Activated CD4-positive, alpha-beta memory T cell treated with anti-CD3 and anti-CD28 coated beads, Interleukin-2, amount 10 ng/mL, durations not matched to agents 7 days and 5 days (primary cell): ENCODE measurements at places on chromosomes 7 and 10.

GRCh38 chr10:126674741-126675515, 4.4 kb upstream of the C10orf90 start:
- H3K4me3 ChIP-seq = no peak overlapping the region
- DNase-seq = no peak
- no peaks in the 10 kb centered on the region for H3K4me1 ChIP-seq
- H3K27me3 ChIP-seq = no peaks in the 10 kb centered on the region

DNA sequence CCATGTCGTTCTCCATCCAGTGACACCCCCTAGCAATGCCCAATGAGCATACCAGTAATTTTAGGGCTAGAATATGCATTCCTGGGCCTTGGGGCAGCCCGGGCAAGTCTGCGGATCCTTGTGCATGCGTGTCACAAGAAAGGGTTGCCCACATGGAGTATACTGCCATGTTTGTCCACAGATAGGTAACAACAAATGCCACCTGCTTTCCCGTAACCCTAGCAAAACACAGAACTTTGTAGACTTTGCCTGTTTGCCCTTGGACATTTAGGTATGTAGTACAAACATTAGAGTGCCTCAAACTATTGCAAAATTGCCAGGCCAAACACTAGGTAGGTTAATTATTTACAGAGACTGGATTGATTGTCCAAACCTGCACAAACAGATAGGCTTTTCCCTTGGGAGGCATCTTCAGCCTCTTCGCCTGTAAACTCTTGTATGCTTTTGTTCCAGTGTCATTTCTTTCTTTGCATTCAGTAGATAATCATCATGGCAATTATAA, 117.0 kb downstream of the ADCY1 start:
- no peak for DNase-seq
- H3K27ac ChIP-seq = no peak overlapping the region
- no peak overlapping the region for H3K4me3 ChIP-seq
- peaks cover 4% of the 10 kb centered on the region for H3K4me1 ChIP-seq
- no peaks in the 10 kb centered on the region for H3K36me3 ChIP-seq

DNA sequence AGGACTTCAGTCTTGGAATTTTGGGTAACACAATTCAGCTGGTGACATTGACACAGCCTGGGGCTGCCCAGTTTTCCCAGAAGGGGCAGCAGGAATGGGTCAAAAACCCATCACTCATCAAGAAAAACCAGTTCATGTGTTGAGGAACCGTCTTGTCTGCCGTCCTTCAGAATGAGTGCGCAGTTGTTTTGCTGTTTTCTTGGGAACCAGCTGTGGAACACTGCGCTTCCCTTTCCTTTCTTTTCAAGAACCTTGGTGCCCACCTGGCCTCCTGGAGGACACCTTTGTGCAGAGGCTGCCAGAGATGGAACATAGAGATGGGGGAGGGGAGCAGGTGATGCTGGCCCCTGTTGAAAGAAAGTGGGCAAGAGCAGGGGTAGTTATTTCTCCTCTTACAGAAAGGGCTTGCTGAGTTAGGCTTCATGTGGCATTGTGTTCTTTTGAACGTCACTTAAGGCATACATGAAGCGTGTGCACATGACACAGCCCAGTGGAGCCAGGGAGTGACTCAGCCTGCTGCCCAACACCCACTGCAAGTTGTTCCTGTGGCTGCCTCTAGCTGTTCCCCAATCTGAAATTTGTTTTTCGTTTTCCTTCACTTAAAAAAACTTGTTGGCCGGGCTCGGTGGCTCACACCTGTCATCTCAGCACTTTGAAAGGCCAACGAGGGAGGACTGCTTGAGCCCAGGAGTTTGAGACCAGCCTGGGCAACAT, 87.4 kb upstream of the TNS3 start:
- H3K27me3 ChIP-seq = no peaks in the 10 kb centered on the region
- H3K27ac ChIP-seq = no peak overlapping the region
- DNase-seq = no peak
- no peak overlapping the region for H3K4me3 ChIP-seq
- H3K4me1 ChIP-seq = no peaks in the 10 kb centered on the region

- no peak overlapping the region for H3K27ac ChIP-seq
- no peaks in the 10 kb centered on the region for H3K27me3 ChIP-seq
- DNase-seq = peak; percentile 22
Observed at GRCh38 chr10:74799721-74800221, 26.6 kb upstream of the KAT6B start.

GRCh38 chr10:26739071-26739631, 41.6 kb downstream of the PDSS1 start:
- H3K27ac ChIP-seq = peak overlapping the region; percentile 90
- peak overlapping the region; percentile 38 for H3K4me3 ChIP-seq
- peak; percentile 47 for DNase-seq
- H3K4me1 ChIP-seq = peaks cover 80% of the 10 kb centered on the region
- H3K27me3 ChIP-seq = no peaks in the 10 kb centered on the region
- peaks cover 80% of the 10 kb centered on the region for H3K36me3 ChIP-seq

DNA sequence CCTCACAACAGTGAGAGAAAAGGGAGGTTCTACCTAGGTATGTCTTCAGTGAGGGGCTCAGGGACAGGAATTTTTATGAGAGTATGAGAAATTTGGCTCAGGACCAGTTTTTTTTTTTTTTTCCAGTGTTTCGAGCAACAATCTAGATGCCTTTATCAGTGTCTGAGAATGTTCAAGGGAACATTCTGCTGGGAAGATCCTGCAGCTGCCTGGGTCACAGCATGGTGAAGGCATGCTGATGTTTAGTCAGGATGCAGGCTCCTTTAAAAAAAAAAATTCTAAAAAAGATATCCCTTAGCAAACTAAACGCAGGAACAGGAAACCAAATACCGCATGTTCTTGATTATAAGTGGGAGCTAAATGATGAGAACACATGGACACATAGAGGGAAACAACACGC, 31.0 kb downstream of the SBDS start:
- no peaks in the 10 kb centered on the region for H3K4me1 ChIP-seq
- H3K36me3 ChIP-seq = peaks cover 10% of the 10 kb centered on the region
- no peak for DNase-seq
- no peaks in the 10 kb centered on the region for H3K27me3 ChIP-seq
- no peak overlapping the region for H3K4me3 ChIP-seq
- H3K27ac ChIP-seq = no peak overlapping the region

- no peak overlapping the region for H3K27ac ChIP-seq
- no peaks in the 10 kb centered on the region for H3K36me3 ChIP-seq
- H3K27me3 ChIP-seq = peaks cover 10% of the 10 kb centered on the region
- H3K4me3 ChIP-seq = no peak overlapping the region
- DNase-seq = no peak
Observed at GRCh38 chr7:37537439-37537838, 88.8 kb upstream of the ELMO1 start.

DNA sequence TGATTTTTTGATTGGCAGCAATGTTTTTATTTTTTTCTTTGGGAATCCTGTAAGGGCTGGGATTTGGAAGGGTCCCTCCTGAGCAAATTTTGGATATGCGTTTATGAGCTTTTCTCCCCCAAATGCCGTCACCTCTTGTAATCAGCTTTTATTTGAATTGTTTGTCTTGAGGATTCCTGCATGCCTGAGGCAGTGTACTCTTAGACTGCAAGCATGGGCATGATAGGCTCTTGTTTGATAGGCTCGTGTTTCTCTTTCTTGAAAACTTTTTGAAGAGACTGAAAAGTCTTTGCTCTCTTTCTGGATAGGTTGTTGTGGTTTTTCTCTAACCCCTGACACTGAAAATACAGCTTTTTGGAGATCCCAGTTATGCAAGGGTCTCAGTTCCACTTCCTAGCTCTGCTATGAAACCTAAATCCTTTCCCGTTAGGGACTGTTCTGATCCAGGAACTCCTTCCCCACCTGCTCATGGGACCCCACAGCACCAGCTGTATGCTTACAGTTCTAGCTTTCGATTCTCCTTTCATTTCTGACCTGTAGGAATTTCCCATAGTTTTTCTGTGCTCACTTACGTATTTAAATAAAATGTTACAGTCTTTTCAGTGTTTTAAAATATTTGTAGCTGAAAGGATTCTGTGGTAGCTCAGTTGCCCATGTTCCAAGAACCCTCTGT, 17.2 kb downstream of the TSPAN13 start:
- no peaks in the 10 kb centered on the region for H3K36me3 ChIP-seq
- H3K27me3 ChIP-seq = peaks cover 6% of the 10 kb centered on the region
- DNase-seq = no peak
- H3K27ac ChIP-seq = no peak overlapping the region
- H3K4me1 ChIP-seq = no peaks in the 10 kb centered on the region

- no peak overlapping the region for H3K27ac ChIP-seq
- H3K4me3 ChIP-seq = no peak overlapping the region
- no peaks in the 10 kb centered on the region for H3K27me3 ChIP-seq
- no peaks in the 10 kb centered on the region for H3K36me3 ChIP-seq
Observed at GRCh38 chr10:86244297-86245014, 122.1 kb downstream of the GRID1 start.

DNA sequence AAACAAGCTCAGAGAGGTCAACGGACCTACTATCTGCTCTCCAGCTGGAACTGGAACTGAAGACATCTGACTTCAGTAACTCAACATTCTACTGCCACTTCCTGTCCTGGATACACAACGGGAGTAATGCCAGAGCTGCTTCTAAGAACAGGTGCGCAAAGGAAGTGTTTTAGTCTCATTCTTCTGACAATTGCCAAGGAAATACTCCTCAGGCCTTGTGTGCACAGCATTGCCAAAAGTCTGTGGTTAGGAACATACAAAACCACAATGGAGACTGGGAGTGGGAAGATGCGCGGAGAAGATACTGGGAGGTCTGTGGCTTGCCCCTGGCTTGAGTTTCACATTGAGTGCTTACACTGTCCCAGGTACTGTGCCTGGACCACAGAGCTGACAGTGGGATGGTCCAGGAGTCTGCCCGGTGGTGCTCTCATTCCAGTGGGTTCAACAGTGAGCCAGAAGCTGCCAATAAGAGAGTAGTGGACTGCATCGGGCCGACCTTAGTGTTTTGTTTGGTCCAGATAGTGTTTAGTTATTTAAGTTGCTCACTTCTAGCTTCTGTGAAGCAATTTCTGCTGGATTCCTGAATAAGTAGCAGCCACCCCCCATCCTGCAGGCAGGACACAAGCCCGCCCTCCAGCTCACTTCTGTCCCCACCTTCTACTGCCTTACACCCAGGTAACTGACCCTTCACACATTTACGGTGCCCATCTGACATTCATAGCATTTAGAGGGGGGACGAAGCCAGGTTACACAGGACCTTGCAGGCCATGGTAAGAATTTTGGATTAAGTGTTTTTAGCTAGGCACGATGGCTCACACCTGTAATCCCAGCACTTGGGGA, 10.3 kb downstream of the TBL2 start:
- H3K4me1 ChIP-seq = peaks cover 29% of the 10 kb centered on the region
- H3K27me3 ChIP-seq = no peaks in the 10 kb centered on the region
- H3K36me3 ChIP-seq = peaks cover 33% of the 10 kb centered on the region
- no peak overlapping the region for H3K4me3 ChIP-seq
- peak overlapping the region; percentile 11 for H3K27ac ChIP-seq
- DNase-seq = no peak

DNA sequence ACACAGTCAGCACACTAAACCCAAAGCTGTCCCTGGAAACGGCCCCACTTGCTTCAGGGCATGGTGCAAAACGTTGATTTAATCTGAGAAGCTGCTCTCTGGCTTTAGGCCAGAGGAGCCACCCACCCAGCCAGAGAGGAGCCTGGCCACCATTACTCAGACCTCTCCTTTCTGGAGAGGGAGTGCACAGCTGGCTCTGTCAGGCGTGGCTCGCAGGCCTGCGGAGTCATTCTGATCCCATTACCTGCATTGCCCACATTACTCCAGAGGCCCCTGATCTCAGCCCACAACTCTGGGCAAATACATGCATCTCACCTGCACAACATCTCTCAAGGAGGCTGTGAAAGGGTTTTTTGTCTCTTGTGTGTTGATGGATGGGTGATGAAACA, 370.0 kb upstream of the IGFBP3 start:
- H3K4me1 ChIP-seq = no peaks in the 10 kb centered on the region
- H3K27me3 ChIP-seq = no peaks in the 10 kb centered on the region
- DNase-seq = no peak
- no peaks in the 10 kb centered on the region for H3K36me3 ChIP-seq

DNA sequence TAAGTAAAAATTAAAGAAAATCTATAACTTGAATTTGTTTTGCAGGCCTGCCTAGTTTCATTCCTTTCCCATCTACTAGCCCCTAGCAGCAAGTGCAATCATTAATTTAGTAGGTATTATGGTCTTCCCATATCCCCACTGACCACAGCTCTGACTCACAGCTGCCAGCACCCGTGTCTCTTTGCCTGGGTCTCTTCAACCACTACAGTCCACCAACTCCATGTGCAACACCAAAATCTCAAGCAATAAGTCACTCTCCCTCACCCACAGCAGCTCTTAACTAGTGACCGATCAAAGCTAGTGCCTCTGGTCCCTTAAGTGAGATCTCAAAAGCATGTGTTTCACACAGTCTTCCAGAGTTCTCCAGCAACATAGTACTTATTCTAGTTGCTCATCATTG, 26.0 kb upstream of the THSD7A start:
- DNase-seq = no peak
- H3K4me3 ChIP-seq = no peak overlapping the region
- H3K27ac ChIP-seq = no peak overlapping the region
- H3K4me1 ChIP-seq = no peaks in the 10 kb centered on the region

DNA sequence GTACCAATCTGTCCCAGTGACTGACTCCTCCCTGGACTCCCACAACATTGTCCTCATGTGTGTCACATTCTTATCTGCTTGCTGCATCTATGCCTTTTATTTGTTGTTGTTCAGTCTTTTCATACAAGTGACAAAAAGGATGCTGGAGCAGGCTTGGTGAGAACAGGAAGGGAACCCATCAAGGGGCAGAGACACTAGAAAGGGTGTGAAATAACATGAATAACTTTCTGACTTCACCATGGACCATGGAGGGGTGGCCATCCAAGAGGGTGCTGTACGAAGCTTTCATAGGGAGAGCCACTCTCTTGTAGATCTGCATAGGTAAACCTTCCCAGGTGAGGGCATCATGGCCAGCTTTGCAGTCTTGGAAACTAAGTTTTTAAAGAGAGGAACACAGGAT, 14.5 kb downstream of the GIMAP8 start:
- H3K4me3 ChIP-seq = no peak overlapping the region
- no peak overlapping the region for H3K27ac ChIP-seq
- H3K4me1 ChIP-seq = peaks cover 68% of the 10 kb centered on the region
- no peak for DNase-seq

GRCh38 chr10:32148864-32149251, 92.6 kb upstream of the KIF5B start:
- no peaks in the 10 kb centered on the region for H3K27me3 ChIP-seq
- H3K36me3 ChIP-seq = peaks cover 10% of the 10 kb centered on the region
- peaks cover 44% of the 10 kb centered on the region for H3K4me1 ChIP-seq
- peak overlapping the region; percentile 83 for H3K27ac ChIP-seq
- DNase-seq = no peak
- no peak overlapping the region for H3K4me3 ChIP-seq

GRCh38 chr10:21399392-21400035, 126.0 kb downstream of the SKIDA1 start:
- no peaks in the 10 kb centered on the region for H3K4me1 ChIP-seq
- H3K27ac ChIP-seq = no peak overlapping the region
- H3K27me3 ChIP-seq = no peaks in the 10 kb centered on the region
- no peak for DNase-seq
- H3K4me3 ChIP-seq = no peak overlapping the region

GRCh38 chr7:157784979-157785441, 448.2 kb downstream of the DNAJB6 start:
- no peaks in the 10 kb centered on the region for H3K4me1 ChIP-seq
- no peaks in the 10 kb centered on the region for H3K27me3 ChIP-seq
- H3K36me3 ChIP-seq = no peaks in the 10 kb centered on the region
- no peak for DNase-seq
- no peak overlapping the region for H3K27ac ChIP-seq

- no peaks in the 10 kb centered on the region for H3K36me3 ChIP-seq
- H3K27ac ChIP-seq = no peak overlapping the region
- no peaks in the 10 kb centered on the region for H3K4me1 ChIP-seq
- H3K4me3 ChIP-seq = no peak overlapping the region
- H3K27me3 ChIP-seq = no peaks in the 10 kb centered on the region
Observed at GRCh38 chr10:75982611-75983369, 551.4 kb downstream of the LRMDA start.

GRCh38 chr10:22737587-22737986, 23.2 kb upstream of the PIP4K2A start:
- H3K27ac ChIP-seq = no peak overlapping the region
- H3K27me3 ChIP-seq = peaks cover 6% of the 10 kb centered on the region
- no peak overlapping the region for H3K4me3 ChIP-seq
- no peak for DNase-seq
